ENCODE measurements at places on chromosomes 5 and 9. TPM values are rescaled to one million over a fixed set of nuclear protein-coding genes. Genes with fewer than 3 reads are reported as not detected.

OTP gene
- total RNA-seq, result not detected

ENTREP1 gene
- 0.35 TPM for total RNA-seq

DNA sequence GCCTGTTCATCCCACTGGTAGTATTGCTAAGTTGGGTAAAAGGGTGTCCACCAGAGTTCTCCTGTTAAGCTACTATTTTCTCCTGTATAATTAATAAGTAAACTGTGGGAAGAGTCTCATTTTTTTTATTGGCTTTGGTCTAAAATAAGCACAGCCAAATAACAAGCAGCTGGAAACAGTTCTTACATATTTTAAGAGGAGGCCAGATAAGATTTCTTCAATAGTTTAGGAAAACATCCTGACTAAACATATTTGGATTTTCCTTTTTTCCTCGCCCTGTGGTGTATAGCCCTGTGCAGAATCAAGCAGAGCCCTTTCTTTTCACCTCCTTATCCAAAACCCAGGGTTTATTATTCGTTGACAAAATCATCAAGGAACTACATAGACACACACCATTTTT lies 122.2 kb upstream of the ZNF608 start:
- H3K36me3 ChIP-seq, result no peaks in the 10 kb centered on the region
- H3K27ac ChIP-seq, result no peak overlapping the region
- H3K4me1 ChIP-seq, result peaks cover 4% of the 10 kb centered on the region

DNA sequence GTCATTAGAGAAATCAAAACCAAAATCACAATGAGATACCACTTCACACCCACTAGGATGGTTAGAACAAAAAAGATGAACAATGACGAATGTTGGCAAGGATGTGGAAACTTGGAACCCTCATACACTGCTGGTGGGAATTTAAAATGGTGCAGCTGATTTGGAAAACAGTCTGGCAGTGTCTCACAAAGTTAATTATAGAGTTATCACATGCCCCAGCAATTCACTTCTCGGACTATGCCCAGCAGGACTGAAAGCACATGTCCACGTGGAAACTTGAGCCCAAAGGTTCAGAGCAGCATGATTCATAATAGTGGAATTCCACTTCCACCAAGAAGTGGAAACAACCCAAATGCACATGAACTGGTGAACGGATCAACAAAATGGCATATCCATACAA lies 85.0 kb upstream of the HRH2 start:
- no peak for DNase-seq
- no peaks in the 10 kb centered on the region for H3K36me3 ChIP-seq
- no peak overlapping the region for H3K27ac ChIP-seq
- H3K4me1 ChIP-seq, result no peaks in the 10 kb centered on the region
- no peak overlapping the region for H3K4me3 ChIP-seq

- H3K4me1 ChIP-seq, result no peaks in the 10 kb centered on the region
- no peaks in the 10 kb centered on the region for H3K27me3 ChIP-seq
- no peaks in the 10 kb centered on the region for H3K36me3 ChIP-seq
- no peak for DNase-seq
- no peak overlapping the region for H3K27ac ChIP-seq
- no peak overlapping the region for H3K4me3 ChIP-seq
These were observed 272.7 kb downstream of the TRIM32 start for GRCh38 chr9:116959809-116960208.

- no peaks in the 10 kb centered on the region for H3K27me3 ChIP-seq
- no peaks in the 10 kb centered on the region for H3K36me3 ChIP-seq
- H3K4me1 ChIP-seq, result no peaks in the 10 kb centered on the region
- no peak for DNase-seq
- H3K4me3 ChIP-seq, result no peak overlapping the region
These were observed 12.5 kb upstream of the C5orf63 start for GRCh38 chr5:127085796-127086195.

DNA sequence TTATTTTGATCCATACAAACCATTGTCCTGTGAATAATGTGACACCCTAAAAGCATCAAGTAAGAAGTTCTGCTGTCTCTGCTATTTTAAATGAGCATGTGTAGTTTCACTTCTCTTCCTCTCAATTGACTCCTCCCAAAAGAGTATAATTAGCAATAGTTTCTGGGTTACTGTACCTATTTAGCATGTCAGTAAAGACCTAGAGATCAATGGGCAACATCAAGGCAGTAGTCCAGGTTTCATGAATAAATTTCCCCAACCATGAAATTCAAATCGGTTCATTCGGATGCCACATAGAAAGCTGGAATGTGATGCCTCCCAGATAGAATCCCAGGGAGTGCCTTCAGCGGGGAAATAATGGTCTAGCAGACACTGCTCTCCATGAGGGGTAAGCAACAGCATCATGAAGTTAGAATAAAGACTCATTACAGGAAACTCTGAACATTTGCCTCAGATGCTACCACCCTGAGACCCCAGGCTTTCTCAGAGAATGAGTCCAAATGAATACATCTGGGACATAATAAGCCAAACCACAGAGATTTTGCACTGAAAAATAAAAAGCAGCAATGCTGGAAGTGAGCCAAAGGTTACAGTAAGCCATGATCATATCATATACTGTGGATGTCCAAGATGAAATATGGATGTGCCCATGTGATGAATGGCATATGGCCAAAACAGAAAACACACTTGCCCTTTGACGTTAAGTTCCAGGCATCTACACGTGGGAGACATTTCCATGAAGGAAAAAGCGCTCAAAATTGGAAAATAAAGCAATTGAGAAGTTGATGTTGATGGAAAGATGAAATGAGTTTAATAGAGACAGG lies 1107.0 kb upstream of the SEMA6A start:
- H3K27me3 ChIP-seq, result no peaks in the 10 kb centered on the region
- no peaks in the 10 kb centered on the region for H3K36me3 ChIP-seq
- no peak overlapping the region for H3K27ac ChIP-seq
- no peak overlapping the region for H3K4me3 ChIP-seq
- no peaks in the 10 kb centered on the region for H3K4me1 ChIP-seq

DNA sequence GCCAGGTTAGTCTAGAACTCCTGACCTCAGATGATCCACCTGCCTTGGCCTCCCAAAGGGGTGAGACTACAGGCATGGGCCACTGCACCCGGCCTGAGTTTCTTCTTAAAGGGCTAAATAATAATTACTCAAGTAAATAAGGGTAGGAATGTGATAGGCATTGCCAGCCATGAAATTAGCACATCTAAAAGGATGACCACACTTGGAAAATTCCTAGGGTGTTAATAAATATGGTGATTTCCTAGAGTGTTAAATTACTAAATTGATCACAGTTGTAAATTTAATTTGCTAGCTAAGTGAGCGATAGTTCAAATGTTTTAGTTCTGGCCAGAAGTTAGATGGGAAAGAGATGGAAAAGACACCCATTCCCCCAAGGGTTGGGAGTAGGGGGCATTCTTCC lies 53.4 kb downstream of the UBAP1 start:
- no peak overlapping the region for H3K4me3 ChIP-seq
- H3K27ac ChIP-seq, result no peak overlapping the region
- no peak for DNase-seq
- no peaks in the 10 kb centered on the region for H3K36me3 ChIP-seq
- peaks cover 20% of the 10 kb centered on the region for H3K4me1 ChIP-seq

- no peak overlapping the region for H3K27ac ChIP-seq
- no peaks in the 10 kb centered on the region for H3K4me1 ChIP-seq
- H3K36me3 ChIP-seq, result no peaks in the 10 kb centered on the region
- DNase-seq, result no peak
- no peaks in the 10 kb centered on the region for H3K27me3 ChIP-seq
These were observed 236.8 kb upstream of the IRX4 start for GRCh38 chr5:2119573-2119972.
